ENCODE measurements at places on chromosomes 16 and 17. TPM values are rescaled to one million over a fixed set of nuclear protein-coding genes. Genes with fewer than 3 reads are reported as not detected.

GRCh38 chr16:29702269-29702668 is 23.3 kb downstream of the QPRT start:
- DNase-seq, result no peak

DNA sequence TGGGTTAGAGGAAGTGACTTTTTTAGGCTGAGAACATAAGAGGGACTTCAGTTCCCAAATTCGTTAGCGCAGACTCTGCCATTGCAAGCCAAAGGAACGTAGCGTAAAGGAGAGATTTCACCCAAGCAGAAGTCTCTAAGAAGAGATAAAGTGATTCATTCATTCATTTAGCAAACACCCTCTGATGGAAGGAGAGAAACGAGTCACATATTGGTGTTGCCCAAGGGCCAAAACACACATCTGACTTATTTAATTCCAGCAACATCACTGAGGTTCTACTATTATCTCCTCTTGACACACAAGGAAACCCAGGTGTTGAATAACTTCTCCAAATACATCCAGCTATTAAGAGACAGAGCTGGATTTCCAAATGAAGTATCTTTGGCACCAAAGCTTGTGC is 85.7 kb upstream of the CACNG3 start:
- DNase-seq, result no peak

GRCh38 chr16:19242987-19243575 is 42.5 kb upstream of the CLEC19A start:
- DNase-seq, result no peak

- peak; percentile 77 for DNase-seq
Measured at GRCh38 chr17:77451245-77451893, 310.6 kb downstream of the SEC14L1 start.

DNA sequence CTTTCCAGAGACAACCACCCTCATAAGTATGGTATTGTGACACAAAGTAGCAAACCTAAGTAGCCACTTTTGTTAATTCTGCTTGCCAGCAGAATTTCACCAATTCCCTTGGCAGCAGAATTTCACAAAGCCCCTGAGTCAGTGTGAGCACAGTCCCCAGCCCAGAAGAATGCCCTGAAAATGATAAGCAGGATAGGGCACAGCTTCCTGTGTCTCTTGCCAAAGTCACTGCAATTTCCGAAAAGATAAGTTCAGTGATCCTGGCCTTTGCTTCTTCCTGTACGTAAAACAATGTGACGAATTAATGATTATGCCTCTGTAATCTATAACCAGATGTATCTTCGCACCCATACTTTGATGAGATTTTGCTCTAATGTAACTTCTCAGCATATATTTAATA is 16.0 kb upstream of the WIPF2 start:
- no peak for DNase-seq

DNA sequence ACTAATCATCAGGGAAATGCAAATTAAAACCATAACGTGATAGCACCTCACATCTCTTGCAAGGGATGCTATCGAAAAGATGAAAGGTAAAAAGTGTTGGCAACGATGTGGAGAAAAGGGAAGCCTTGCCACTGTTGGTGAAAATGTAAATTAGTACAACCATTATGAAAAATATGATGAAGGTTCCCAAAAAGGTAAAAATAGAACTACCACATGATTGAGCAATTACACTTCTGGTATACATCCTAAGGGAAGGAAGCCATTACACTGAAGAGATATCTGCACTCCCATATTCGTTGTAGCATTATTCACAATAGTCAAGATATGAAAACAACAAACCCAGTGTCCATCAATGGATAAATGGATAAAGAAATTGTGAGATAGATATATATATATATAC is 21.5 kb downstream of the ABCA10 start:
- no peak for DNase-seq

GRCh38 chr16:56607109-56607618 is 1.2 kb upstream of the MT2A start:
- peak; percentile 68 for DNase-seq

Gene VAT1L
- total RNA-seq, result 13.1 TPM

Data from left ventricle myocardium inferior (tissue), 1 donor.